ENCODE measurements at places on chromosomes 2 and 18.

DNA sequence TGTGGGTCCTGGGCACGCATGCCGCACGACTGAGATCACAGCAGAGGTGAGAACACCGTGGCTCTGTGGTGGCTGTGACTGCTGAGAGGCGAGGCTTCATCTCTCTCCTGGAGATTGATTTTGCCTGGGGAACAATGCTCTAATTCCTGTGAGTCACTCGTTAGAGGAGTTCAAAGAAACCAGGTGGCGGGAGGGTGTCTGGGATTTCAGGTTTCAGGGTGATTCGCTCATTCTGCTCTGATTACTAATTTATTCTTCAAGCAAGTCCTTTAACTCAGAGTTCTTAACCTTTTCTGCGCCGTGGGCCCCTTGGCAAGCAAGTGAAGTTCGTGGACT lies 56.3 kb downstream of the GLI2 start:
- no peak for DNase-seq

DNA sequence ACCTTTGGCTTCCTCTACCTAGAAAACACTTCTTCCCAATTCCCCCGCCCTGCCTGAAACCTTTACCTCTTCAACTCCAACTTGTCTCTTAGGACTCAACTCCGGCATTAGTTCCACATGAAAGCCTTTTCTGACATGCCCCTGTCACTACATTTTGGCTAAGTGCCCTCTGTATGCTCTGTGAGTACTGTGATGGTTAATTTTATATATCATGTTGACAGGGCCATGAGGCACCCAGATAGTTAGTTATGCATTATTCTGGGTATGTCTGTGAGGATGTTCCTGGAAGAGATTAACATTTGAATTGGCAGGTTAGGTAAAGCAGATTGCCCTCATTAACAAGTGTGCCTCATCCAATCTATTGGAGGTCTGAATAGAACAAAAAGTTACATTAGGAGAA lies 75.6 kb upstream of the NCKAP5 start:
- DNase-seq = no peak

GRCh38 chr2:104855221-104856085 lies 1.5 kb downstream of the POU3F3 start:
- no peak for DNase-seq

DNA sequence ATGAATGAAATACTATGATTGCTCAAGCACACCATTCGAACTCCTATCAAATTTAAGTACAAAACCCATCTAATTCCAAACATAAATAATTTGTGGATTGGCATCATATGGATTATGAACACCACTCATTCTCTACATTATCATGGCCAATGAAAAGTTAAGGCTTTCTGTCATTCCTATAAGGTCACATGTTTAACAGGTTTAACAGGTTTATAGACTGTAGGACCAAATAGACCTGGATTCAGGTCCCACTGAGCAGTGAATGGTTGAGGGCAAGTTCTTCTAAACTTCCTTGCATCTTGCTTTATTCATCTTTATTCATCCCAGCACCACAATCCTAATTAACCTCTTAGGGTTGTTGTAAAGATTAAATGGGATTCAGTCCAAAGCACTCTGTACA lies 33.4 kb downstream of the FBXO36 start:
- DNase-seq = no peak

- DNase-seq = no peak
Observed at GRCh38 chr2:86631846-86632485, 8.3 kb upstream of the RNF103 start.

- no peak for DNase-seq
Observed at GRCh38 chr2:239535413-239536144, 134.8 kb upstream of the HDAC4 start.

DNA sequence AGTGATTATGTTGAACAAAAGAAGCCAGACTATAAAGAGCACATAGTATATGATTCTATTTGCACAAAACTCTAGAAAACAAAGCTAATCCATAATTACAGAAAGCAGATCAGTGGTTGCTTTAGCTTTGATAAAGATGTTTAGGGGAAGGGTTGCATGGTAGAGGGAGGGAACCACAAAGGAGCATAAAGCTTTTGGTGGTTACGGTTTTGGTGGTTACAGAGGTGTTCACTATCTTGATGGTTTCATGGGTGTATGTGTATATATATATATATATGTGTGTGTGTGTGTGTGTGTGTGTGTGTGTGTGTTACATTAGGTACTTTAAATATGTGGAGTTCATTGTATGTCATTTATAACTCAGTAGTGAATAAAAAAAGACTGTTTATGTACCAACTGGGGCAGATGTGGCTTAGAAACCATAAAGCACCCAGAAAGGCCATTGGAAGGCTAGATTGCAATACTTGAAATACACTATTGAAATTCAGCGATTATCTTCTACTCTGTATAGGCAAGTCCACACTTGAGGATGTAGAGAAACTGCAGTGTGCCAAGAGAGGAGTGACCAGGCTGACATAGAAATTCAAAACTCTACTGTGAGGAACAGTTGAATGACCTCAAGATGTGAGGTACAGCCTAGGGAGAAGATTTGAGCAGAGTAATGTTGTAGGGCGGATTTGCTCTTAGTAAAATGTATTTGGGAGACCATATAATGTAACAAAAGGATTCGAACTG lies 60.6 kb downstream of the CAB39 start:
- DNase-seq = peak; percentile 14

DNA sequence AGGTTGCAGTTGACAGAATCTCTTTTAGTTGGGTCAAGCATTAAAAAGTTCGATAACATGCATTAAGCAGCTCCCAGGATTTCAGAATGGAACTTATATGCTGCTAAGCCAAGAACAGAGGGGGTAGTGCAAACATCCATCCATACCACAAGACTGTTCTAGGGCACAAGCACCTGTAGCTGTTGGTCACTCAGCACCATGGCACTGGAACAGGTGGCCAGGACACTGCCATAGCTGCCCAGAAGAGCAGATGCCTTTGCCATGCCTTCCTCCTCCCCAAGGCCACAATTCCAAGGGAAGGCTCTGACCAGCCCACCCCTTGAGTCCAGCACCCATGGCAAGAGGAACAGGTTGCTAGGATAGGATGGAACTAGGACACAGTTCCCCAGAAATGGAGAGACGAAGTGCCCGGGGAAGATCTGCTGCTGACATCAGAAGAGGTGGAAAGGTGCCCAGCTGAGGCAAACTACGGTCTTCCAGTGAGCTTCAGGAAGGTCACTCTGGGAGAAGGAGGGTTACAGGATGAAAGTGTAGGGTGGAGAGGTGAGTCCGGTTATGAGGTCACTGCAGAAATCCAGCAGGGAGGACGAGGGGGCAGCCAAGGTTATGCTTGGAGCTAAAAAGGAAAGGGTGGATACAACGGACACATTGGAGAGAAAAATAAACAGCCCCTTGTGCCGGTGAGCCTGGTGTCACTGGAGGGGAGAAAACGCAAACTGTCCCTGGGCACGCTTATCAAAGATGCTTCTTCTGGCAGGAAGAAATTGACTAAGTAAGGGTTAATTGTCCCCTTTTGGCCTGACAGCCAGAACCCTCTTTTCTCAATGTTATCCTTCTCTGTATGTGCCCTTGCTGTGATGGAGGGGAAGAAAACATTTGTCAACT lies 41.9 kb downstream of the C1QL2 start:
- no peak for DNase-seq

GRCh38 chr18:12362473-12363174 lies 14.4 kb downstream of the AFG3L2 start:
- no peak for DNase-seq

DNA sequence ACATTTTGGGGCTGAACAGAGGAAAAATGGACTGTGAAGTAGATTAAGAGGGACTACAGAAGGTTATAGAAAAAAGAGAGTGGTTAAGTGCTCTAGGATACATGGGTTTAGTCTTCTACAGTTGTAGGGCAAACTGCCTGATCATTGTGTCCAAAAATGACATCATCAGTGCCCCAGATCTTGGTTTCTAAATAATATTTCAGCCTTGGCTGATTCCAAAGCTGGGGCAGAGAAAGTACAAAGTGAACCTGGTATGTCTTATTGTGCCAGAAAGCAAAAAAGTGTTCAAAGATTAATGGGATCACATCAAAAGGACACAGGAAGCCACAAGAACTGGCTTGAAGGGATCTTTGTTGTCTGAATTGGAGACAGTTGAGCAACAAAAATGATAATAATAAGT lies 97.1 kb upstream of the ZNF521 start:
- no peak for DNase-seq

DNA sequence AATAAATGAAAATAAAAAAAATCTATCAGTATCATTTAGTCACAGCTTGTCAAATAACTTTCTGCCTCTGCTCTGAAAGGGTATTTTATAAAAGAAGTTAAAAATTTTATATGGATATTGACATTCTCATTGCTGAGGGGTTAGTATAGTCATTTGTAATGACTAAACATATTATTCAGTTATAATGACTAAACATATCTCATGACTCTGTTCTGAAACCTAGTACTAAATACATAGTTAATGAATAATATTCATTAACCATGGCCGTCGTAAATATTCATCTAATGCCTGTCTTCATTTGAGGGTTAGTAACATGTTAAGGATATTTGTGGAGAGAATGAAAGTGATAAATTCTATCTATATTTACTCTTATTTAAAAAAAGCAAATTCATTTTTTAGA lies 69.1 kb upstream of the MAP4K3 start:
- DNase-seq = no peak

DNA sequence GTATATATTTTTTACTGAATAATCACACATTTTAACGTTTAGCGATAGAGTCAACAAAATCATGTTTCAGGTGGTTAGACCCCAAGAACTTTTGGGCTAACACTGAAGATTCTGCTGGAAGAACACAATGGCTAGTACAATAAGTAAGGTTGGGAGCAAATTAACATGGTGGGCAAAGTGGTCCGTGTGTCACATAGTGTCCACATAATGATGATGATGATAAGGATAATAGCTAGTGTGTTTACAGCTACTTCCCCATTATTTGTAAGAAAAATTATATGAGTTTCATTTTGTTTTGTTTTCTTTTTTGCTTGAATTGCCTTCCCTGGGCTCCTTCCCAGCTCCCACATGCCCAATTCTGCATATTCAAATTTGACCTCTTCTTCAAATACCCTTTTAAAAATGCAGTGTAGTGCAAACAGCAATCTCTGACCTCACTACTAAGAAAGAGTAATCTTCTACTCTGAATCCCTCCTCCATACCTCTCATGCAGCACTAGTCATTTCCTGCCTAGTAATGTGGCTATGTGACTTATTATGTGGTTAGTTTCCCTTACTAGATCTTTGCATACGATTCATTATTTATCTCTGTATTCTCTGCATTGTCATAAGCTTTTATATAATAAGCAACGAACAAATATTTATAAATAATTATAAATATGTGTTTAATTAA lies 16.9 kb upstream of the VPS54 start:
- no peak for DNase-seq

DNA sequence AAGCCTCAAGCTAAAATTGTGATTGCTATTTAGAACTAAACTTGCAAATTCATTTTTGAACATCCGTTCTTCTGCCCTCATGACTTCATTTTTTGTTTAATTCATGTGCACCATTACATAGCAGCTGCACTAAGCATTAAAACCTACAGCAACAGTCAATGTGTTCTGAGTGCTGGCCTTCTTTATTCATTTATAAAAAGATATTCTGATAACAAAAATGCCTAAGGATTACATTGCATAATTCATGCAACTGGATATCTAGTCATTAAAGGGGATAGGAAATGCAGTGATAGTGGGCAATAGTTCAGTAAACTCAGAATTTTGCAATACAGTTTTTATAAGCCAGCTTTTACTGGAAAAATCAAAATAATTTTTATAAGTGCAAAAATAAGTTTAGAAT lies 294.4 kb upstream of the EPC2 start:
- DNase-seq = no peak

DNA sequence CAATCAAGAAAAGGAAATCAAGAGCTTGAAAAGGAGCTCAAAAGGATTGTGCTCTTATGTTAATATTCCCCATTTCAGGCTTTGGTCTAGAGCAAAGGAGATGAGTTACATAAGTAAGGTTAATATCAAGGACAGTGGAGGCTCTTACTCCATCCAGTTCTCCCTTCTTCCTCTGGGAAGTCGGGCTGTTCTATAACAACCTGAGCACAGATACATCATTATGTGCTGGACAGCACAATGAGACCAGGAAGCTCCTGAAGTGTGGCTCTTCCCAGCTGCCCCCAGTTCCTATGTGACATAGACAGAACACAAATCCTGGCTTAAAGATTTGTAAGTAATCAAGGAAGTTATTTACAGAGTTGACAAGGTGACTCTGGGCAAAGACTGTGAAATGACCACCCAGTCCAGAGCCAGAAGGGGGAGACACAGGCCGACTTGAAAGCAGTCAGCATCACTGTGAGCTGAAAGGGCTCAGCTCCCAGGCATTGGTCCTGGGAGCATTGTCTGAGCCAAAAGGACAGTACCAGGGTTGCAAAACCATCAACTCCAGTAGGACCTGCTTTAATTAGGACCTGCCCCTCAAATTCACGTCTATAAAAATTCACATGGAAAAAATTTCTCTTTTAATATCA lies 917.6 kb upstream of the ACVR2A start:
- DNase-seq = no peak

- peak; percentile 52 for DNase-seq
Observed at GRCh38 chr18:49238433-49239042, 221.9 kb downstream of the DYM start.

- DNase-seq = no peak
Observed at GRCh38 chr2:144479138-144479537, 40.8 kb downstream of the ZEB2 start.

- peak; percentile 28 for DNase-seq
Observed at GRCh38 chr2:63051795-63052333, 1.2 kb downstream of the OTX1 start.

- DNase-seq = no peak
Observed at GRCh38 chr2:224436634-224437033, 34.7 kb upstream of the FAM124B start.
